Karpas-422 (cell line): ENCODE measurements at places on chromosomes 4 and X. TPM values are rescaled to one million over a fixed set of nuclear protein-coding genes. Genes with fewer than 3 reads are reported as not detected.

Gene GAGE12H
- total RNA-seq = not detected in 2 replicates

Gene ADGRG2
- not detected in 2 replicates for total RNA-seq

DNA sequence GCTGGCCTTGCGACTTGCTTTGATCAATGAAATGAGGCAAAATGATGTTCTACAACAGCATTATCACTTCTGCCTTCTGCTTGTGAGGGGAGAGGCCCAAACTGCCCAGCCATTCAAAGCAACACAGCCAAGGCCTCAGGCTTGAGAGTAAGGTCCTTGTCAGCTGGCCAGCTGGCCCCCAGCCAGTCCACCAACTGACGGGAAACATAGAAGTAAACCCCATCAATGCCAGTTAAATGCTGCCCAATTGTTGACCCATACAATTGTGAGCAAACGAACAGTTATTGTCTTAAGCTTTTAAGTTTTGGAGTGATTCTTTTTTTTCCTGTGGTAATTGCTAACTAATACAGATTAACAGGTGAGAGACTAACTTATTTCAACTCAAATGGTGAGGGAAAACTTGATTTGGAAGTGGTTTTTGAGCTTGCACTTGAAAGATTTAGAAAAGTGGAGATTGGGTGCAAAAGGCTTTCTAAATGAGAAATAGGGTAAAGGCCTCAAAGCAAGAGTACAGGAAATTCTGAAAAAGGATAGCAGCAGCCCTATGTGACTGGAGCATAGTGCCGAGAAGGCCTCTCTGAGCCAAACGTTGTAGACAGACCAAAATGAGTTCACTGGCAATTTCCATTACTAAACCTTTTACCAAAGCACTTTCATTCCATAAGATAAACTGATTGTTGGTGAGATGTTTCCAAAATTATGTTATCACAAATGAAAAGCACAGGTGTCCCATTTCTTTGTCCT, 66.9 kb downstream of the ARHGEF38 start:
- H3K27ac ChIP-seq = no peak overlapping the region
- no peak for DNase-seq
- no peaks in the 10 kb centered on the region for H3K4me1 ChIP-seq

Gene CNGA1
- not detected in 2 replicates for total RNA-seq

GRCh38 chr4:186058253-186058979, 10.5 kb upstream of the TLR3 start:
- DNase-seq = peak; percentile 79
- H3K27ac ChIP-seq = peak overlapping the region; percentile 57
- no peaks in the 10 kb centered on the region for H3K27me3 ChIP-seq
- H3K4me3 ChIP-seq = peak overlapping the region; percentile 66
- H3K36me3 ChIP-seq = no peaks in the 10 kb centered on the region
